Bone marrow (tissue), 2 donors: ENCODE measurements at places on chromosomes 2 and 18.

GRCh38 chr18:73768043-73768442 lies 379.6 kb downstream of the FBXO15 start:
- DNase-seq, result no peak

DNA sequence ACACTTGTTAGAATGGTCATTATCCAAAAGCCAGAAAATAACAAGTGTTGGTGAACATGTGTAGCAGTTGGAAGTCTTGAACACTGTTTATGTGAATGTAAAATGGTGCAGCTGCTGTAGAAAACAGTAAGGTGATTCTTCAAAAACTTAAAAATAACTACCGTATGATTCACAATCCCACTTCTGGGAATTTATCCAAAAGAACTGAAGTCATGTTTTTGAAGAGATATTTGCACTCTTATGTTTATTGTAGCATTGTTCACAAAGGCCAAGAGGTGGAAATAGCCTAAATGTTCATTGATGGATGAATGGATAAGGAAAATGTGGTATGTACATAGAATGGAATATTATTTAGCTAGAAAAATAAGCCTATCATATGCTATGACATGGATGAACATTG lies 6.3 kb upstream of the SPP2 start:
- DNase-seq, result no peak

- no peak for DNase-seq
Measured at GRCh38 chr2:68936889-68937288, 15.8 kb downstream of the GKN2 start.

- DNase-seq, result no peak
Measured at GRCh38 chr2:18253686-18254197, 306.7 kb downstream of the RDH14 start.

DNA sequence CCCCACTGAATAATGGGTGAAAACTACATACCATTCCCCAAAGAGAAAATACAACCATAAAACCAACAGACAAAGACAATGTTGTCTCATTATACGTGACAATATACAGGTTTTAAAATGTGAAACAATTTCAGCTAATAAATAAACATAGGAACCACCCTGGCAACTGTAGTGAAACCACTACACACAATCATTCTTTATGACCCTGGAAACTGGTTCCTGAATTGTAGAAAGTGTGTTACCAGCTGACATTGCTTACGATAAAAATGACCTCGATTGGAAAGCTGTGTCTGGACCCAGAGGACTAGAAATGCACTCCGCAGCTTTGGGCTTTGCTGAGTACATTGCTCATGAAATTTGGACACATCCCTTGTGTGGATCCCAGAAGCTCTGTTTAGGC lies 73.9 kb upstream of the LPIN2 start:
- no peak for DNase-seq

DNA sequence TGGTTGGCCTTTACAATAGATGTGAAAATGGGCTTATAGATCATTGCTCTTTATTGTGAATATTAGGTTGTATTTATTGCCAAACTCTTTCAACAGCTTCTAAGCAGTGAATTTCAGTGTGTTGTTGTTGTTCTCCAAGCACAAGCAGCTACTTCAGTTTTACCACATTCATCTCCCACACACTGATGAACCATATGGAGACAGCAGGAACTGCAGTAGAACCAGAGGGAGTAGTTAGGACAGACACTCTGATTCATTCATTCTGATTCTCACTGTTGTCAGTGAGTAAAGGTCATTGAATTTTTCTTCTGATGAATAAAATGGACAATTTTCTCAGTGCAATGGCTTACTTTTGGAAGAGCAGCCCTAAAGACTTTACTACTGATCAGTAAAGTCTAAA lies 40.2 kb downstream of the CCDC74A start:
- DNase-seq, result no peak

DNA sequence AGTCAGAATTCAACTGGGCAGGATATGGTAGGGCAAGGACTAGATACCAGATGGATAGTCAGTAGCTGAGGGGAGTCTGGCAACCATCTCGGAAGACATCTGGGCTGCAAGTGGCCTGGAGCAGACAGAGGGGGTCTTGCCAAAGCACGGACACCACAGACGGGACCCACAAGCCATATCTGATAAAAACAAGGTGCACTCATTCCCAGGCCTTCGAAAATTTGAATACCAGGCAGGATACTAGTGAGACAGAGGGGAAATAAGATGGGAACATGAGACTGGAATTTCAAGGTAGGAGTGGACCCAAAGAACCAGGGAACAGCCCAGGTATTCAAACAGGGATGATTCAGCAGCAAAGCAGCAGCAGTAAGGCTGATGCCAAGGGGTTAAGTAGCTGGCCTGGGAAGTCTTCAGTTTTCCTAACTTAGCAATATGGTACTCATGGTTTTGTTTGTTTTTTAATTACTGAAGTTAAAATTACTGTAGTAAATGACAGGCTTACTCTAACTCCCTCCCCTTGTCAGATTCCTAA lies 144.9 kb upstream of the NCKAP5 start:
- no peak for DNase-seq
